SJCRH30 (cell line): ENCODE measurements at places on chromosomes 7 and 10. TPM values are rescaled to one million over a fixed set of nuclear protein-coding genes. Genes with fewer than 3 reads are reported as not detected.

The RASA4 gene
- 3.1 and 5.3 TPM in 2 replicates for total RNA-seq

The LRRD1 gene
- 0.05 and 0.30 TPM in 2 replicates for total RNA-seq

The GIMAP6 gene
- not detected in 2 replicates for total RNA-seq

The GPR15LG gene
- total RNA-seq: not detected in 2 replicates

The CCL24 gene
- 0.35 TPM in 1 of 2 replicates, not detected in the other for total RNA-seq

The FEZF1 gene
- total RNA-seq: not detected in 2 replicates

The CYP3A7 gene
- total RNA-seq: 0.12 TPM in 1 of 2 replicates, not detected in the other

The PNLIPRP2 gene
- not detected in 2 replicates for total RNA-seq

The ATRNL1 gene
- 23.1 and 26.3 TPM in 2 replicates for total RNA-seq

The ANKRD1 gene
- 2.6 and 3.7 TPM in 2 replicates for total RNA-seq

The PDLIM1 gene
- total RNA-seq: 5.7 and 6.3 TPM in 2 replicates

The SMIM30 gene
- 178 and 204 TPM in 2 replicates for total RNA-seq

The TMEM176A gene
- not detected in 2 replicates for total RNA-seq

The ADO gene
- 25.4 and 29.9 TPM in 2 replicates for total RNA-seq
